GM19239 (cell line): ENCODE measurements at places on chromosomes 3 and 15.

DNA sequence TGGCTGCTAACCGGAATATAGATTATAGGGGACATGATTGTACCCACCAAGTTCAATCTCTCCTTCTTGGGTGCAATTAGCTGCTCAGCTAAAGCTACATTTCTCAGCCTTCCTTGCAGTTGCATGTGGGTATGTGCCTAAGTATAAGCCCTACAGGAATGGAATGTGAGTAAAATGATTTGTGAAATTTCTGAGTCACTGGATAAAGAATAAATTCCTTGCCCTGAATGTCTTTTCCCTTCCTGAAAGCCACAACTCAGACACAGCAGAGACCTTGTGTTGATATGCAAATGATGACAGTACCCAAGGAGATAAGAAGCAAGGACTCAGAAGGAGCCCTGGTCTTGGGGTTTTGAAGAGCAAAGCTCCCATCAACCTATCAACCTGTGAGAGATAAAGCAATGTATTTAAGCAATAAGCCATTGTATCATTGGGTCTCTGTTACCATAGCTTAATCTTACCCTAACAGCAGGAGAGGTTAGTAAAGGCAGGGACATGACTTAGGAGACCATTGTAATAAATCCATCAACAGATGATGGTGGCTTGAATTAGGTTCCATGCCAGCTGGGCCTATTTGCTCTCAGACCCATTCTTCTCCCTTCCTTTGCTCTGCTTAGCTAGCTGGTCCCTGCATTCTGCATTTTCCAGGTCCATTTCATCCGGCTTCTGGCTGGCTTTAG is 25.6 kb upstream of the ZNF280D start:
- no peak for DNase-seq

GRCh38 chr3:12833222-12834161 is 7.9 kb downstream of the RPL32 start:
- no peak for DNase-seq

DNA sequence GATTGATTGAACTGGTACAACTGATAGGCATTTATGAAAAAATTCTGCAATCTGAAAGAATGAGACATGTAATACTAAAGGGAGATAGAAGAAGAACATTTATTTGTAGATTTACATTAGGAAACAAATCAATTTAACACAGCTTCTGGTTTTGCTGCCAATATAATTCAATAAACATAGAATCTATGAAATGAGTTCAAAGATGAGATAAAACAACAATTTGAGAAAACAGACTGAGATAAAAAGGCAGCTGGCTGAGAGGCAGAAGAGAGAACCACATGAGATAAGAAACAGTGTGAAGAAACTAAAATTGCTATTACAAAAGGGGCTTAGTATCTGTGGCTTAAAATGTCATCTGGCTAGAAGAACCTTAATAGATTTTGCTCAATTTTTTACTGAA is 176.6 kb downstream of the PYDC2 start:
- no peak for DNase-seq

- DNase-seq, result no peak
Measured at GRCh38 chr3:102092617-102093466, 243.5 kb downstream of the NFKBIZ start.

DNA sequence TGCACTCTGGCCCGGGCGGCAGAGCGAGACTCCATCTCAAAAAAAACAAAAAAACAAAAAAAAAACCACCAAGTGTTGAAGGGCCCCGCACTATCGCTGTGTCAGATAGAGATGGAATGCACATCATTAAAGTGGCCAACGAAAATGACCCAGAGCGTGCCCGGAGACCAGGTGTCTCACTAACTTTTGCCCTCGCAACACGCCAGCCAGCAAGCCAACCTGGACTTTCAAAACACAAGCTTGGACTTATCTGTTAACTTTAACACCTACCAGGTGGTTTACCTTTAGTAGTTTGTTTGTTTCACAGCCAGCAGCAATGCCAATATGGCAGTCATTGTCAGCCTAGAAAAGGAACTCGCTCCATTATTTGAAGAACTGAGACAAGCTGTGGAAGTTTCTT is 28.6 kb downstream of the FAM174B start:
- DNase-seq, result no peak

- DNase-seq, result no peak
Measured at GRCh38 chr15:80396096-80396495, 8.1 kb upstream of the ARNT2 start.

DNA sequence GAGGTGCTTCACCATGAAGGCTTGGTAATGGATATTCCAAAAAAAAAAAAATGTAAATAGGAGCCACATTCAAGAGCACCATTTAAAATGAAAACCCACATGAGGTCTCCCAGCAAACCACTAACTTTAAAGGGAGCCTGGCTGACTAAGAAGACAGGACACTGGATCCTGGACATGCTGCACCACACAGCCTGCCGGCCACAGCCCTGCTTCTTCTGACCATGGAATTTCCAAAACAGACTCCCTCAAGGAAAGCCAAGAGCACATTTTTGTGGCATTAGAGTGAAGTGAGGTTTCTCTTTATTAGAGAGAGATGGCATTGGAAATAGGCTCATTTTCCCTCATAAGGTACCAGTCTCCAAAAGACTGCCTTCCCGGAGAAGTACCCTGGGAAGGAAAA is 113.9 kb downstream of the RORA start:
- DNase-seq, result no peak

GRCh38 chr3:63975723-63976122 is 47.6 kb downstream of the PSMD6 start:
- no peak for DNase-seq

DNA sequence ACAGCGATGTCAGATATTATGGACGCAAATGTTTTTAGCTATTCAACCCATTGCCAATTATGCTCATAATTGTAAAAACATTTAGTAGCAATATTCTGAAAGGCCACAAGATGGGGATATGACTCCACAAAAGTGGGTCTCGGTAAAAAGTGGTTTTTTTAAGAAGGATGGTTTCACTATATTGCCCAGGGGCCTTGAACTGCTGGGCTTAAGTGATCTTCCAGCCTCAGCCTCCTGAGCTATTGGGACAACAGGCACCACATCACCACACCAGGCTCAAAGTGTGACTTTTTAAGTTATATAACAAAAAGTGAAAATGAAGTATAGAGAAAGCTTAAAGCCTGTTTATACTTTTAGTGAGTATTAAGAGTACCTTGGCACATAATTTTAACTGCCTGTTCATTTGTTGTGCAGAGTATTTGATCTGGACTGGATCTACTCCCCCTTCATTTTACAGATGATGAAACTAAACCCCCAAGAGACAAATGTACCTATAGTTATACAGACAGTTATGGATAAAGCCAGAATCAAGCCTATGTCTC is 9.4 kb downstream of the NAA50 start:
- DNase-seq, result no peak

GRCh38 chr3:51371943-51372557 is 13.0 kb upstream of the MANF start:
- DNase-seq, result peak; percentile 36

GRCh38 chr15:52150871-52151270 is 38.3 kb upstream of the BCL2L10 start:
- DNase-seq, result no peak

DNA sequence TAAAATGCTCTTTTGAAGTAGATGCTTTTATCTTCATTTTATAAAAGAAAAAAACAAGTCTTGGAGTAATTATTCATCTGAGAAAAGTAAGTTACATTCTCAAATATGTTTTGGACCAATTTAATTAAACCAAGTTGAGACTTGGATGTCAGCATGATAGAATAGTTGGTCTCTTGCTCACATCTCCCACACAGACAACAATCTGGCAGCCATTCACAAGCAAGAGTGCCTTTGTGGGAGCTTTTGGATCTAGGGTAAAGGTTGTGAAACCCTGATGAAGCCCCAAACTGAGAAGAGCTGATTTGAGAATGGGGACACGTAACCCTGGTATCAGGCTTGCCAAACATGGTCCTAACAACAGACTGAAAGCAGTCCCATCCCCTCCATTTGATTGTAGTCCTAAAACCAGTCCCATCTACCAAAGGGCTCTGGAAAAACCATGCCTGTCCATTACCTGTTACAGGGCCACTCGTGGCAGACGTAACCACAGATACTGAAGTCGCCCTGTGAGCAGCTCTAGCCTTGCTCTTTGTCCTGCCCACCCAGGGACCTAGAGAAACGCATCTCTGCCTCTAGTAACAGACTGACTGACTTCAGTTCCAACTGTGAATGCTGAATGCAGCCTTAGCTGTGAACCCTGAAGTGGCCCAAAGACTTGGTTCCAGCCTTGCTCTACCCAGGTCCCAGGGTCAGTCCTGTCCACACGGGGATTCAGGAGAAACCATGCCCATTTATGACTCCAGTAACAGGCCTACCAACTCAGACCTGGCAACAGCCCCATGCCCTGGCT is 145.5 kb upstream of the SYNPR start:
- DNase-seq, result no peak

GRCh38 chr3:184155644-184156521 is 706 bp downstream of the DVL3 start:
- peak; percentile 56 for DNase-seq

GRCh38 chr3:143276592-143276991 is 157.0 kb downstream of the CHST2 start:
- no peak for DNase-seq

DNA sequence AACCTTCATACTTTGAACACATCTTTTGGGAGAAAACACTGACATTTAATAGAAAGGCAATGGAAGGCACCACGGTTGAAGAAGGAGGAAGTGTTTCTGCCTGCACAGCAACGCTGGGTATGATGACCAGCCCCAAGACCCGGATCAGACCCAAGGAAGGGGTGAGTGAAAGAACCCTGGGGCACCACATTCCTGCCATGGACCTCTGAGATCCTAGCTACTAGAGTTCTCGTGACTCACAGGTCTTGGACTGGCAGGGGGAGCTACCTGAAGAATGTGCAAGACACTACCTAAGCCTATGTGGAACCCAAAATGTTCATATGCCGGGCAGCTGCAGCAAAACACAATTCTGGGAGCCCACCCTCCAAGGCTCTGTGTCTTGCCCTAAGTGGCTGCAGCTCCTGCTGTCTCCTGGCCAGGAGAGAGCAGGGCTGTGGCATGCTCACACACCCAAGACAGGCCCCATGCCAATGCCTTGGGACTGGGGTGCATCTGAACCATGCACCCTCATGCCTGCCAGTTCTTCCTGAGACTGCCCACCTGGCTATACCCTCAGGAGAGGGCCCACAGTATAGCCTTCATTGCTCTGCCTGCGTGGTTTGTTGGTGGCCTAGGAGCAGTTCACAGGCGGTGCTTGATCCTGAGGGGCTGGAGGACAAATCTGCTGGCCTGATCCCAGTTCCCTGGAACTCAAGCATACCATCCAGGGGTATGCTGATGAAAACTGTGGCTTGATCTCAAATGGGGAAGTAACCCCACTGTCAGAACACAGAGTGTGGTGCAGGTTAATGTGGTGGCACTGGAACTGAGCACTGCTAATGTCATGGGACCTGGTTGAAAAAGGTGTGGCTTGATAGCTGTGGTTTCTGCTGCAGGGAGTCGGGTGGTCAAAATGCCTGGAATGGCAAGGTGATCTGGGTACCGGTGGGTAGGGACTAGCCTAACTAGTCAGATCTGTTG is 353.3 kb upstream of the ARHGEF26 start:
- no peak for DNase-seq

GRCh38 chr15:70351941-70352774 is 254.4 kb upstream of the TLE3 start:
- DNase-seq, result no peak

- DNase-seq, result no peak
Measured at GRCh38 chr15:75532413-75533250, 46.5 kb downstream of the PTPN9 start.

DNA sequence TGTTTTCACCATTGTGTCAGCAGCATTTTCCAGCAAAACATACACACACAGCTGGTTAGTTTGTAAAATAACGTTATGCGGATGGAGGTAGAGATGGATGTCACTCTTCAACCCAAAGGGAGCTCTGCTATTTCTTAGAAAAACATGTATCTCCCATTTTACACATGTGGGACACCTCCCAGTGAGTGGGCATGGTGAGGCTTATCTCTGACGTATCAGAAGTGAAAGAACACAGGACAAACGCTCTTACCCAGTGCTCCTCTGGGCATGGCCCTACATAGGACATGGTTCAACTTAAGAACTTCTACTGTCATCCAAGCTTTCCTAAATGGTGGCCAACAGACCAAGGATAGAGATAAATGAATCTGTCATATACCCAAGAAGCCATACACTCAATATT is 2.1 kb downstream of the FAM240A start:
- DNase-seq, result no peak

DNA sequence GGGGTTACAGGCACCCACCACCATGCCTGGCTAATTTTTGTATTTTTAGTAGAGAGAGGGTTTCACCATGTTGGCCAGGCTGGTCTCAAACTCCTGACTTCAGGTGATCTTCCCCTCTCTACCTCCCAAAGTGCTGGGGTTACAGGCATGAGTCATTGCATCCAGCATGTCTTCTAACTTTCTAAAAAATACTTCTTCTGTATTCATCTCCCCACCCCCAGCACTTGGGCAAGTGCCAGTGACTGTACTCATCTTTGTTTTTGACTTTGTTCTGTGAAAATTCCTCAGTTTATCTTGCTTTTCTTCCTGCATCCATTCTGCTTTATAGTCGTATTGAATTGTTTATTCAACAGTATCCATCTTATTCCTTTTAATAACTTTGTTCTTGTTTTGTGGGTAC is 47.6 kb downstream of the ARIH1 start:
- no peak for DNase-seq

- no peak for DNase-seq
Measured at GRCh38 chr3:97763586-97764406, 762 bp upstream of the ARL6 start.

GRCh38 chr3:144085964-144086363 is 114.3 kb downstream of the DIPK2A start:
- DNase-seq, result no peak

DNA sequence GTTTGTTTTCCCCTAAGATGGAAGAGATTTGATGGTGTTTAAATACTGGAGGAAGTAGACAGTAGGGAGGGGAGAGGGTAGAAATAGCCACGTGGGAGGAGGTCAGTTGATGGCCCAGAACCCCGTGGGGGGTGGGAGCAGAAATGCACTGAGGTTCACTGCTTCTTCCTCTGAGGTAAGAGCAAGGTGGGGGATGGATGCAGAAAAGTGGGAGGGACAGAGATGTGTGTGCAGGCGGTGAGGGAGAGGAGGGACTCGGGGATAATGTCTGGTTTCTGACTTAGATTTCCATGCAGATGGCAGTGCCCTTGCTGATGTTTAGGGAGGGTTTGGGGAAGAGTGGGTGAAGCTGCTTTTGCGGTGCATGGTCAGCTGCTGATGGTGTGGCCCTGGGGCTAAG is 102.9 kb downstream of the ARNT2 start:
- DNase-seq, result no peak

GRCh38 chr15:41843571-41843970 is 4.9 kb downstream of the PLA2G4B start:
- no peak for DNase-seq

GRCh38 chr15:50227076-50227475 is 38.5 kb downstream of the HDC start:
- no peak for DNase-seq

DNA sequence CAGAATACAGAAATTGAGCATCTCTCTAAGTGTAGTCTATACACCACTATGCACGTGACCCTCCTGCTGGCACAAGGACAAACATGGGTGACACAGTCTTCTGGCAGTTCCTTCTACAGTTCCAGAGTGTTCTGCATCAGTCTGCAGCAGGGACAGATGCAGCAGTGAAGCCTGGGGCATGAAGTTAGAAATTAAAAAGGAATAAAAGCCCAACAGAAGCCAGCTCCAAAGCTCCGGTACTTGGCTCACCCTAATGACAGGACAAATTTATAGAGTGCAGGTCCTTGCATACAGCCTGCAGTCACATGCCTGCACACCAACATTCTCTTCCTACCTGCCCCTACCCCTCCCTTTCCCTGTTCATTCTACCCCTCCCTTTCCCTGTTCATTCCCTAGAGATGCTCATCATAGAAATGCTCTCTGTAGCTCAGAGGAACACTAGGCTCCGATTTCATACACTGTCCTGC is 15.0 kb downstream of the UACA start:
- DNase-seq, result no peak
